ENCODE measurements at places on chromosomes 4 and X.

- DNase-seq: no peak
Observed at GRCh38 chr4:185213877-185214276, 4.5 kb downstream of the SNX25 start.

GRCh38 chrX:153499341-153499740 lies 4.6 kb downstream of the BGN start:
- no peak for DNase-seq

GRCh38 chrX:146831994-146832393 lies 17.4 kb upstream of the CXorf51A start:
- no peak for DNase-seq

GRCh38 chr4:9962611-9963314 lies 58.5 kb downstream of the SLC2A9 start:
- DNase-seq: no peak

GRCh38 chr4:142156256-142156655 lies 519.9 kb downstream of the IL15 start:
- DNase-seq: no peak

DNA sequence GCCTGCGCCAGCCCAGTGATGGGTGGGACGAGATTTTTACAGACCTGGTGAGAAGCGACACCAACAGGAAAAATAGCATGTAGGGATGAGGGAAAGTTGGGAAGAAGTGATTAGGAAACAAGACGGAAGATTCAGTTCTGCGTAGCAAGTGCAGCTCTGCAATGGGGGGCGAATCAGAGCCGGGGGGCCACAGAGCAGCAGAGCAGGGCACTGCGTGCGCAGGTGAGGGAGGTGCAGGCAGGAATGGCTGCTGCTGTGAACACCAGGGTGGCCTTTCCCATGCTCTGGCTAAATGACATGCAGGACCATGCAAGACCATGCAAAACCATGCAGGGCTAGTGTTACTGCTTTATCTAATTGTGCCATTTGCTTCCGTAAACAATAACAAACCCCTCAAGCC lies 442.7 kb upstream of the FRG1 start:
- no peak for DNase-seq

- DNase-seq: no peak
Observed at GRCh38 chr4:86114563-86114962, 245.3 kb downstream of the MAPK10 start.

- DNase-seq: no peak
Observed at GRCh38 chr4:8770518-8771257, 101.0 kb downstream of the HMX1 start.

- no peak for DNase-seq
Observed at GRCh38 chr4:23353200-23353599, 536.6 kb downstream of the PPARGC1A start.

DNA sequence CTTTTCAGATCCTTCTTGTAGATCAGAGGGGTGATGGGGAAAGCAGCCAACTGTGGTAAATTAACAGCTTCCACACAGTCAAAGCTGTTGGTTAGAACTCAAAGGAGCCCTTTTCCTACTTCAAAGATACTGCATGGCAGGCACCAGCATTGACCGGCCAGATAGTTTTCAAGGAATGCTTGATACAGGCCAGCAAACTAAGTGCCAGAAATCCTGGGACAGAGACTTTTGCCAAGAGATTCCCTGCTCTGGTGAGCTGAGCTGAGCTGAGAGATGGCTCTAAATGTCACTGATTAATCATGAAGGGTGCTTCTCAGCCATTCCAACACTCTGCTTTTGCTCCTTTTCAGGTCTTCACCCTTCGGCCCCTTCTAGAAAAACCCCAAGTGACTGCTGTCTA lies 131.6 kb upstream of the MED14 start:
- no peak for DNase-seq

DNA sequence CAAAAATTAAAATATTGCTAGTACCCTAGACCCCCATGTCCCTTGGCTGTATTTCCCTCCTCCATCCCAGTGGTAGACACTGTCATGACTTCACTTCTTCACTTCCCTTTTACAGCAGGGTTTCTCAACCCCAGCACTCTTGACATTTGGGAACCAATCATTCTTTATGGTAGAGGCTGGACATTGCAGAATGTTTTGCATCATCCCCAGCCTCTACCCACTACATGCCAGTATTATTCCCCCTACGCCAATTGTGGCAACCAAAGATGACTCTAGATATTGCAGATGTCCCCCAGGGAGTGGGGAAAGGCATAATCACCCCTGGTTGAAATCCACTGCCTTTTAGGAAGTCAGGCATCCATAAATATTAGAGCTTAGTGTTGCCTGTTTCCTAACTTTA lies 138.6 kb downstream of the AMELX start:
- no peak for DNase-seq

DNA sequence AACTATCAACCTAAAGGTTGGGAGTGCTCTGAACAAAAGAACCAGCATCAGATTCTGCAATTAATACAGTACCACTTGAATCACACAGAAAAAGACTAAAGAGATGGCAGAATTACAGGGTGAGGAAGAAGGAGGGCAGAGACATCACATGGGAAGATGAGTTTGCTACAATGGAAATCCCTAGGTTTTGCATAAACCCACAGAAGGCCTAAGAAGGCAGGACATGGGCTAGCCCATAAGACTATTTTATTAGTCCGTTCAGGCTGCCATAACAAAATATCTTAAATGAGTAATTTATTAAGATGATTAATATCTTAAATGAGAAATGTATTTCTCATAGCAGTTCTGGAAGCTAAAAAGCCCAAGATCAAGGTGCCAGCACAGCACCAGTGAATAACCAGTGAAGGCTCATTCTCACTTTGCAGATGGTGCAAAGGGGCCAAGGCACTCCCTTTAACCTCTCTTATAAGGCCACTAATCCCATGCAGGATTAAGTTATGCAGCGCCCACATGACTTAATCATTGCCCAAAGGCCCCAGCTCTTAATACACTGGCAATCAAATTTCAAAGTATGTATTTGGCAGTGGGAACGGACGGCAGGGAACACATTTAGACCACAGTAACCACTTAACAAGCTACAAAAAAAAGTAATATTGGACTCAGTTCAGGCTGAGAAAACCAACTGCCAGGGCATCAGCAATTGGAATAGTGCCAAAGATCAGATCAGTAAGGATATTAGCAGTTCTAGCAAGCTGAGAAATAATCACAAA lies 47.6 kb upstream of the NEUROG2 start:
- DNase-seq: no peak

- DNase-seq: no peak
Observed at GRCh38 chr4:117941611-117942010, 92.7 kb upstream of the NDST3 start.

GRCh38 chr4:79182209-79182608 lies 143.7 kb downstream of the NAA11 start:
- DNase-seq: no peak

Data from NCI-H1417 treated with DMSO at 0.1 percent for 48 hours (cell line).